Activated CD4-positive, alpha-beta T cell treated with anti-CD3 and anti-CD28 coated beads, Interleukin-10, Interleukin-2, amounts not matched to agents 100 ng/mL and 50 ng/mL, durations not matched to agents 16 hours and 8 hours (primary cell): ENCODE measurements at places on chromosomes 3 and 15.
A peak's percentile ranks its signal among the peaks of the same experiment; 100 is the strongest.

DNA sequence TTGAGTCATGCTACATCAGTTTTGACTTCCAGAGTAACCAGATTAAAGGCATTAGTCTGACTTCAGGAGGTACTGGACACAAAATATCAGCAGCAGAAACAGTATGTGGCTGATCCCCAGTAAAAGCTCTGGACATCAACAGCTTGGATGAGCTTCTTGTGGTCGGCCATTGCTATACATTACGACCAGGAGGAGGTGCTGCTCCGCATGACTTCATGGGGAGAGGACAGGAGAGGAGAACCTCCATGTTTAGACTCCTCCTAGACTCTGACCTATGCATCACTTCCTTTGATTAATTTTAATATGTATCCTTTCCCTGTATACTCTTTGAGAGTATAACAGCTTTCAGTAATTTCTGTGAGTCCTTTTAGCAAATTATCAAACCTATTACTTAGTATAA, 285.6 kb upstream of the ARHGEF26 start:
- DNase-seq = no peak

- no peak for DNase-seq
Measured at GRCh38 chr15:88185584-88185983, 71.0 kb downstream of the NTRK3 start.

DNA sequence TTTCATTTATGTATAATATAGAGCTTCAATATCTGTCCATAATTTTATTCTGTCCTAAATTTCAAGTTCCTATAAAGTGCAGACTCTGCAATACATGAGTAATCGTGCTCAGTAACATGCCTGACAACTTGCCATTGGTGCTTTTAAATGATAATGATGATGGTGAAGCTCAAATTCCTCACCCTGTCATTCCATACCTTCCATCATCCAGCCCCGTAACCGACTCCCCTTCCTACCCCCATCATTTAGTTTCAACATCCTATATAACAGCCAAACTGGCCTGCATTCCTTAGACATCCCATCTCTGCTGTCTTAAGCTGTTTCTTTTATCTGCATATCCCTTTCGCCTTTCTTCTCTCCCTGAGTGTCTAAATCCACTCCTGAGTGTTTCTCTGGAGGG, 67.2 kb upstream of the DLG1 start:
- DNase-seq = no peak

DNA sequence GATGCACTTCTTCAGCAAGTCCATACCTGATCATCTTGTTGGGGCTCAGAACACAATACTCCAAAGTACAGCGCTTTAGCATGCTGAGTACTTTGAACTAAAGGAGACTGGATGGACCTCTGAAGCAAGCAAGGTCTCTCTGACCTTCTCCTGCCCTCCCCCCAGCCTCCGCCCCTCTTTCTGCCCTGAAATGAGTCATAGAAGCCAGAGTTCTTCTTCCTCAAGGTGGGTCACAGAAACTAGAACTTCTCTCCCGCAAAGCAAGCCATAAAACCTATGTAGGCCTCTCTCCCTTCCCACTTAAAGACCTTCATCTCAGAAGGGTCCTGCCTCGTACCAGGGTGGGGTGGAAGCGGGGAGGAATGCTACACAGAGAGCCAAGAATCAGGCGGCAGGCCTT, 230.5 kb upstream of the PROK2 start:
- no peak for DNase-seq

- DNase-seq = no peak
Measured at GRCh38 chr15:90191344-90191687, 9.8 kb upstream of the SEMA4B start.

- no peak for DNase-seq
Measured at GRCh38 chr15:33846142-33846541, 122.2 kb upstream of the CHRM5 start.

- DNase-seq = no peak
Measured at GRCh38 chr3:189727898-189728297, 96.7 kb downstream of the TP63 start.

GRCh38 chr3:12984023-12984823, 89.0 kb downstream of the IQSEC1 start:
- peak; percentile 79 for DNase-seq
